ENCODE measurements at places on chromosomes 11 and 22. TPM values are rescaled to one million over a fixed set of nuclear protein-coding genes. Genes with fewer than 3 reads are reported as not detected.

The OR52I1 gene
- not detected for total RNA-seq

The SYT7 gene
- total RNA-seq: 10.0 TPM

The CASP5 gene
- total RNA-seq: not detected

The STK33 gene
- total RNA-seq: 12.4 TPM

The OR9Q2 gene
- total RNA-seq: not detected

The BACE1 gene
- 27.7 TPM for total RNA-seq

The LDLRAD3 gene
- 10.2 TPM for total RNA-seq

The MRGPRX4 gene
- total RNA-seq: not detected

The KDELR3 gene
- 0.77 TPM for total RNA-seq

The ISX gene
- not detected for total RNA-seq

The EMSY gene
- total RNA-seq: 43.4 TPM

The ALX4 gene
- total RNA-seq: 2.5 TPM

The EEF1G gene
- total RNA-seq: 1,308 TPM

The TRIM6 gene
- 11.5 TPM for total RNA-seq

The FJX1 gene
- 6.2 TPM for total RNA-seq

The F2 gene
- 0.27 TPM for total RNA-seq

The LRRC32 gene
- 10.0 TPM for total RNA-seq

The HTR3B gene
- not detected for total RNA-seq

The DBX1 gene
- total RNA-seq: not detected

The IL17REL gene
- 0.12 TPM for total RNA-seq

The DPAGT1 gene
- total RNA-seq: 2.8 TPM

The SHISAL1 gene
- total RNA-seq: 35.9 TPM

The CYB5R3 gene
- total RNA-seq: 51.2 TPM

The SLC6A5 gene
- not detected for total RNA-seq

The TRPM5 gene
- not detected for total RNA-seq

The SLC22A8 gene
- total RNA-seq: not detected

The TIGD3 gene
- total RNA-seq: not detected

The MPPED1 gene
- total RNA-seq: 0.67 TPM

The SLCO2B1 gene
- 42.6 TPM for total RNA-seq

The APBB1 gene
- 16.2 TPM for total RNA-seq

The BEST1 gene
- 3.3 TPM for total RNA-seq

The OR8A1 gene
- not detected for total RNA-seq

The USH1C gene
- not detected for total RNA-seq

The MS4A12 gene
- not detected for total RNA-seq

The CABP2 gene
- total RNA-seq: not detected

The C11orf52 gene
- 1.6 TPM for total RNA-seq

The OR51B4 gene
- total RNA-seq: not detected

The RFPL2 gene
- not detected for total RNA-seq

The TSKU gene
- 19.4 TPM for total RNA-seq

The NRXN2 gene
- 48.4 TPM for total RNA-seq

The GAS2 gene
- total RNA-seq: not detected

The CRYBB3 gene
- total RNA-seq: not detected

The ABCG4 gene
- not detected for total RNA-seq

The SMIM35 gene
- not detected for total RNA-seq

The SPON1 gene
- 35.0 TPM for total RNA-seq
